ENCODE measurements at places on chromosomes 16 and 17. TPM values are rescaled to one million over a fixed set of nuclear protein-coding genes. Genes with fewer than 3 reads are reported as not detected.

KRTAP4-4 gene
- not detected for total RNA-seq

OMG gene
- not detected for total RNA-seq

SEZ6L2 gene
- total RNA-seq = 0.67 TPM

EVI2B gene
- total RNA-seq = 1.2 TPM

PIPOX gene
- total RNA-seq = 2.8 TPM

DNAH2 gene
- 0.10 TPM for total RNA-seq

CCL3 gene
- not detected for total RNA-seq

TBC1D3H gene
- not detected for total RNA-seq

SLC13A2 gene
- not detected for total RNA-seq

TMC6 gene
- 31.4 TPM for total RNA-seq

ZNF624 gene
- 6.2 TPM for total RNA-seq

USP32 gene
- 52.4 TPM for total RNA-seq

USH1G gene
- not detected for total RNA-seq

CRHR1 gene
- total RNA-seq = not detected

EPX gene
- total RNA-seq = not detected

TNFSF13 gene
- 1.3 TPM for total RNA-seq

METTL9 gene
- 199 TPM for total RNA-seq

CSH2 gene
- total RNA-seq = not detected

MARVELD3 gene
- not detected for total RNA-seq

CLCN7 gene
- total RNA-seq = 96.7 TPM

HOXB6 gene
- 16.0 TPM for total RNA-seq

CDK5R1 gene
- total RNA-seq = 2.4 TPM

NOD2 gene
- total RNA-seq = under 0.01 TPM

RBFOX1 gene
- total RNA-seq = not detected

SOX9 gene
- total RNA-seq = not detected

SULT1A1 gene
- total RNA-seq = 7.8 TPM

C16orf74 gene
- 34.3 TPM for total RNA-seq

KRTAP17-1 gene
- total RNA-seq = not detected

Data from vein endothelial cell (primary cell).